H9 (cell line): ENCODE measurements at places on chromosomes 12 and 14.

GRCh38 chr12:28710882-28711281 lies 438.2 kb upstream of the FAR2 start:
- no peaks in the 10 kb centered on the region for H3K4me1 ChIP-seq
- no peaks in the 10 kb centered on the region for H3K36me3 ChIP-seq
- no peak overlapping the region for H3K27ac ChIP-seq
- H3K4me3 ChIP-seq = no peak overlapping the region
- no peak for DNase-seq

DNA sequence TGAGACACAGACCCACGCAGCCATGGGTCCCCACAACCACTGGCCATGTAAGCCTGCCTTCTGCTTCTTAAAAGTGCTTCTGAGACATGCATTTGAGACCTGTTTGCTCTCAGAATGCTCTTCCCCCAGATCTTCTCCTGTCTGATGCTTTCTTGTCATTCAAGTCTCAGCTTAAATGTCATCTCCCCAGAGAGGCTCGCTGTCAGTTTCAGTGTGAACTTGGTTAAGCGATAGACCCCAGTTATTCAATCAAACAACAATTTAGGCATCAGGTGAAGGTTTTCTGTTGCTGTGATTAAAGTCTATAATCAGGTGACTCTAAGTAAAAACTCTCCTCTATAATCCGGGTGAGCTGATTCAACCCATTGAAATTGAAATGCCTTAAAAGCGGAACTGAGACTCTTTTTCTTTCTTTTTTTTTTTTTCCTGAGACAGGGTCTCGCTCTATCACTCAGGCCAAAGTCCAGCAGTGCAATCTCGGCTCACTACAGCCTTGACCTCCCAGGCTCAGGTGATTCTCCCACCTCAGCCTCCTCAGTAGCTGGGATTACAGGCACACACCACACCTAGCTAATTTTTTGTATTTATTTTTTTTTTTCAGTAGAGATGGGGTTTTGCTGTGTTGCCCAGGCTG lies 123.4 kb downstream of the KSR2 start:
- no peak overlapping the region for H3K27ac ChIP-seq
- no peak overlapping the region for H3K4me3 ChIP-seq
- peaks cover 2% of the 10 kb centered on the region; the same call in 1 of the 2 replicates for H3K4me1 ChIP-seq
- no peak for DNase-seq

- H3K4me3 ChIP-seq = no peak overlapping the region
- no peak for DNase-seq
- H3K27ac ChIP-seq = no peak overlapping the region
- no peaks in the 10 kb centered on the region for H3K27me3 ChIP-seq
- peaks cover 3% of the 10 kb centered on the region; the same call in 1 of the 2 replicates for H3K4me1 ChIP-seq
- peaks cover 40% of the 10 kb centered on the region for H3K36me3 ChIP-seq
These were observed 86.6 kb downstream of the FOXN3 start for GRCh38 chr14:89330236-89331002.

DNA sequence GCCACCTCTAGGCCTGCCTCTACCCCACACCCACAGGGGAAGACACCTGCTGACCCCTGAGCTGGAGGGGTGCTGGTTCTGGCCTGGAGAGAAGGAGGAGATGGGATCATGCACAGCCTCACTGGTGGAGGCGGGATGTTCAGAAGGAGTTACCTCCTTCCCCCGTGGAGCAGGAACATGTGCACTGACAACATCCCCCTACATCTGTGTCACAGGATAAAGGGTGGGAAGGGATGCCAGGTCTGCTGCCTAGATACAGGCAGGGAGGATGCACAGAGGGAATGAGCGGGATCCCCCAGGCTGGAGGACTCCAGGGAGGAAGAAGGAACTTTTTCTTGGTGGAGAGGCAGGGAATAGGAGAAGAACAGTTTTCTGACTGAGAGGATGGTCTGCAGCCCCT lies 8.8 kb downstream of the NRXN3 start:
- no peak overlapping the region for H3K27ac ChIP-seq
- no peaks in the 10 kb centered on the region for H3K27me3 ChIP-seq
- no peaks in the 10 kb centered on the region for H3K4me1 ChIP-seq
- H3K4me3 ChIP-seq = no peak overlapping the region
- DNase-seq = no peak
- no peaks in the 10 kb centered on the region for H3K36me3 ChIP-seq

DNA sequence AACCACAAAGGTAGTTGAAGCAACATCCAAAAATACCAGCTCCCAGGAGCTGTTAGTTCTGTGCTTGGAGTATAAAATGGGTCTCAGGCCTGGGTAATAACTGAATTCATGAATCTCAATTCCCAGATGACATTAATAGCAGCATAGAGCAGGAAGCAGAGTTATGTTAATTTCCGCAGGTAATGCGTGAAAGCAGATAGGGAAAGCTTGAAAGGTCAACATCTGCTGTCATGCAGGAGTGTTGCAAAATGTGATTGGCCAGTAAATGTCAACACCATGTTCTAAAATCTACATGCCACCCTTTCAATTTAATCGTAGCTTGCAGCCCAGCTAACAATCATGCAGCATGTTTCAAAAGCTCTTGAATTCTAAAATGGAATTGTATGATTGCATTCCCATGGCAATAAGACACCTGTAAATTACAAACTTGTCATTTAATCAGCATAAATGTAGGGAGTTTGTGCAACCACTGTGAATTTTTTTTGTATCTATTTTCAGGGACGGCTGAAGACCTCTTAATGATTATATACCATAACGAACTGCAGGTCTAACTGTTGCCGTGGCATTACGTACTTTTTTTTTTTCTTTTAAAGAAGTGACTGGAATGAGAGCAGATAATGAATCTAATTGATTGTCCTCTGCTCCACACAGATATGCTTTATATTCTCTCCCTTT lies 635.8 kb upstream of the FOXG1 start:
- no peaks in the 10 kb centered on the region for H3K36me3 ChIP-seq
- no peaks in the 10 kb centered on the region for H3K27me3 ChIP-seq
- no peak for DNase-seq
- no peak overlapping the region for H3K4me3 ChIP-seq
